ENCODE measurements at places on chromosomes 7 and 10.

- no peak for DNase-seq
Observed at GRCh38 chr10:82496114-82496513, 621.1 kb downstream of the NRG3 start.

DNA sequence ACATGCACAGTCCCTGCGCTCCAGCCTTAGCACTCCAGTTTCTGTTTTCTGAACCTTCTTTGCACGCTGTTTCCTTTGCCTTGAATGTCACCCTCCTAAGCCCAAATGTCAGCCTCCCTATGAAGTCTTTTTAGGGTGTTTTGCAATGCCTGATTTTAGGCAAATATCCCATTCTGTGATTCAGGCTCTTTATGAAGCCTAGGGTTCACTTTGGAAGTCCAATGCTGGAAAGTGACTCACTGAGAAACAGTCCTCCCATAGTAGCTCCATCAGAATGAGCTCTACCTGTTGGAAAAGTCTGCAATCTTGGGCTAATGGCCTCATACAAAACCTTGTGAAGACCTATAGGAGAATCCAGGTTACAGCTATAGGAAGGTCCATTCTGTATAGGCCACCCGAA is 5.3 kb downstream of the LAMB4 start:
- no peak for DNase-seq

DNA sequence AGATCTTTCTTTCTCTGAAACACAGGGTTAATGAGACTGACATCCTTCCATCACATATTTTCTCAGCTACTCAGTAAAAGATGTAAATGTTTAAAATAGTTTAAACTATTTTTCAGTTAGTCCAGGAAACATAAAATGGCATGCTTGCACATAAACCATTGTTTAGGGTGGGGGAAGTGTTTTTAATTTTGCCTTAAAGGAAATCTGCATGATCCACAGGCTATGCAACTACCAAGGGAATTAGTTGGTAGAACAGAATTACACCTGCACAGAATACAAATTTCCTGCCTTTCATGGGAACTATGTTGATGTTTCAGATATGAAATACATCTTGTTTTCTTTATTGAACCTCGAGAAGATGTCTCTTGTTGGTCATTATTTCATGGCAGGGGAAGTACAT is 10.6 kb downstream of the CAV1 start:
- DNase-seq: no peak

DNA sequence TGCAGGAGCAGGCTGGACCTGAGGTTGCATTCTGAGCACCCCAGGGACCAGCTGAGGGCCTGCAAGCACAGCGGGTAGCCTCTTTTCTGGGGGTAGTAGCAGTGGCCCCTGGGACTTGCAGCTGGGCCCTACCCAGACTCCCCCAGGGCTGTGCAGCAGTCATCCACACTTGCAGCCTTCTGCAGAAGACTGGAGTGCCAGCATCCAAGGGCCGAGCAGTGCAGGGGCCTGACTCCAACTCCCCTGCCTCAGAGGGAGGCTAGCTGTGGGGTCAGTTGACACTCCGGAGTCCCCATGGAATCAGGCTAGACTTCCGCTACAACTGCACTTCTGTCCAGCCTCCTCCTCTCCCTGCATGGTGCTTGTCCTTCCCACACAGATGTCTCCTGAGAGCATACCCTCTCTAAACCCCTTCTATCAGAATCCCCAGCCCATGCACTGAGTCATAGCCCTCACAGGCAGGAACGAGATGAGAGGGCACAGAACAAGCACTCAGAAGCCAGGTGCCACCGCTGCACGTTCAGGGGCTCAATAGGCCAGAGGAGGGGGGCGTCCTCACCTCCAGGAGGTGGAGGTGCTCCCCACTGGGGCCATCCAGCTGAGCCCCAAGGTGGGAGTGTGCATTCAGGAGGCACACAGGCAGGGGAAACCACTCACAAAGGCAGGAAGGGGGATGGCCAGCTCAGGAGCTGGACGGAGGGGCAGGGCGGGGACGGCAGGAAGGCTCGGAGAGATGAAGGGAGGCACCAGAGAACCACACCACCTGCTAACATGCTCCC is 7.5 kb downstream of the RASGEF1A start:
- no peak for DNase-seq

DNA sequence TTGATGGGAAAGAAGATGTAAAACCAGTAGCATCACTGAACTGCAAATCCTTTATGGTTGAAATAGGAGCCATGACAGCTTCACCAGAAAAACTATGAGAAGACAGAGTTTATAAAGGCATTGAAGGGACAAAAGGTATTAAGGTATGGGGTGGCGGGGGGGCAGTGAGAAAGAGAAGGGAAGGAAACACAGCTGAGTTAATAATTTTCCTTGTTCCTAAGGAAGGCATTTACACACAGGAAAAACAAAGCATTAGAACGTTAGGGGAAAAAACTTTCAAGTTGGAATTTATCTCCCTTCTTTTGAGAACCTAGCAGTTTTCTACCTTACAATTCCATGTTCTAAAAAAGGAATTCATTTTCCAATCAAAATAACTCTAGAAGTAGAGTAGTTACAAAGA is 4.4 kb downstream of the LARP4B start:
- no peak for DNase-seq

Measured in NCI-H226 (cell line).